IPS DF 6.9 (cell line): ENCODE measurements at places on chromosomes 2 and 18.

DNA sequence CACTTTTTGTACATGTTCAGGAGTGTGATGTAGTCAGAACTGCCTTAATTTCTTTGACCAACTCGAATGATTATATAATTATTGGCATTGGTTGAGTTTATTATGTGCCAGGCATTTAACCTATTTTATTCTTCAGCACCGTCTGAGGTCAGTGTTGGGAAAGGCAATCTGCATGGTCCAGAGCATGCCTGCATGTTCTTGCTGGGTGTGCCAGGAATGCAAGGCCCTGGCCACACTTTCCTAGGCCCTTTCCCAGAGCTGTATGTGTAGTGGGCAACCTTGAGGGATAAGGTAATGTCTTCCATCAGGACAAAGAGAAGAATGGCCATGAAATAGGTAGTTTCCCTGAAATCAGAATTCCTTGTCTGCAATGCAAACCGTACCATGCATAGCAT is 9.7 kb upstream of the SNRNP200 start:
- no peak for DNase-seq

DNA sequence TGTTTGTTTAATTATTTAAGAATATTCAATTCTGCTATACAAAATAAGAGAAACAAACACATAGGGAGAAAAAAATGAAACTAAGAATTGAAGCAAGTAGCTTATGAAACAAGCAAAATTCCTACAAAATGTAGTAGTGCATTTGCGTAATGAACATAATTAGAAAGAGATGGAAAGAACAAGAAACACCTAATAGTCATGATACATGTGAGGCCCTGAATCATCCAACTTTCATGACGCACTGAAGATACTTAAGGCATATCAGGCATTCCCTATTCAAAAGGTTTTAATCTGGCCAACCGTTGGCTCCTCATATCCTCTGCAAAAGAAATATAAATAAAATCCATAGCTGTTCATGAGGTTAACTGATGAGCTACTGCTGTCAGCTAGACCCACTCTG is 14.5 kb upstream of the NAB1 start:
- DNase-seq: no peak

DNA sequence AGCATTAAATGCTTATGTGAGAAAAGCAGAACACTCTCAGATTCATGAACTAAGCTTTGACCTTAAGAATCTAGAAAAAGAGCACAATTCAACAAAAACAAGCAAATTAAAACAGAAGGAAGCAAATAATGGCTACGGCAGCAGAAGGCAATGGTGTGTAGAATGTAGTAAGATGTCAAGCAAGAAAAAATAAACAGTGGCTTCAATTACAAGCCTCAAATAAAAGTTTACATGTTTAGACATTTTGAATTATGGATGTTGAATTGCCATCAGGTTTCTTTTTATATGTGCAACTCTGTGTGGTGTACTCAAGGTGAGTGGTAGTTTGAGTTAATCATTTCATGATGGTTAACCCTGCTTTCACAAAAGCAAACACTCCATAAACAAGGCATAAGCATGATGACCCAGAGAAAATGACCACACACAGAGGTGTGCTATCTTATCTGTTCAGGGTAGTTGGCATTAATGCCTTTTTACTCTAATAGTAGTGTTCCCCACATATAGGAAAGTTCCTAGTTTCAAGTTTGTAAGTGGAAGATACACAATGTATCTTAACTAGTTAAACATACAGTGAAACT is 207.1 kb downstream of the FIGN start:
- DNase-seq: no peak

- DNase-seq: no peak
Measured at GRCh38 chr2:219968685-219969345, 341.4 kb downstream of the SLC4A3 start.

GRCh38 chr2:64879745-64880144 is 109.5 kb upstream of the SLC1A4 start:
- DNase-seq: no peak

DNA sequence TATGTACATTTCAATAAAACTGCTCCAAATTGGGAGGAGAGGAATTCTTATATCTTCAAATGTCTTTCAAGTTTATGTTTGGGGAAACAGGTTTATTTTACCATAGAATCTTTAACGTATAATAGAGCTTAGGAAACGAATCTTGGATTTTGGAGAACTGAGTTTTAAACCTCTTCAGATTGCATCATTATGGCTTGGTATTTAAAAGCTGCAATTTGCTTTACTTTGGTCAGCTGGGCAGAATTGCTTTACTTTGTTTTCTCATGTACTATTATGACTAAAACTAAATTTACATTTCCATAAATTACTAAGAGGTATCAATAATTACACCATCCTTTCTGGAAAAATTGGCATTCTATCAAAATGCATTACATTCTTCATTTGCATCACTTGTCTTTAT is 54.6 kb downstream of the BAZ2B start:
- no peak for DNase-seq

DNA sequence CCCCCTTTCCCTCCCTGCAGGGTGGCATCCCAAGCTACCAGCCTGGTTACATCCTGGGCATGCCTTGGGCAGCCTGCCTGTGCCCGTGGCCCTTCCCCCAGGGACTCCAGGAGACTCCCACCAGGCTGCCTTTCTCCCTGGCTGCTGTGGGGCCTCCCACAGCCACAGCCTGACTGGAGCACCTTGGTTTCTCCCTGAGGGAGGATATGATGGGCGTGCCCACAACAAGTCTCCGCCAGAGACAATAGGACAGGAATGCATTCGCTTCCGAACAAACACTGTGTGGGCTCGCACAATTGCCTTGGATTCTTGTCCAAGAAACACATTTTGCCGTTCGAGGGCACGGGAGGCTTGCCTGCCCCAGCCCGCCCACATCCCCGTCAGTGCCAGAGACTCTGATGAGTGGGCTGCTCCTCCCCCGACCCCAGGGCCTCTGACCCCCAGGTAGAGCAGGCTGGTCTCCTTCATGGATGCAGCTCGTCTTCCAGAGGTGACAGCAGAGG is 102.1 kb downstream of the SMAD7 start:
- DNase-seq: no peak

GRCh38 chr18:79936641-79937040 is 14.8 kb downstream of the SLC66A2 start:
- no peak for DNase-seq

GRCh38 chr2:176710657-176711186 is 441.5 kb downstream of the MTX2 start:
- no peak for DNase-seq

DNA sequence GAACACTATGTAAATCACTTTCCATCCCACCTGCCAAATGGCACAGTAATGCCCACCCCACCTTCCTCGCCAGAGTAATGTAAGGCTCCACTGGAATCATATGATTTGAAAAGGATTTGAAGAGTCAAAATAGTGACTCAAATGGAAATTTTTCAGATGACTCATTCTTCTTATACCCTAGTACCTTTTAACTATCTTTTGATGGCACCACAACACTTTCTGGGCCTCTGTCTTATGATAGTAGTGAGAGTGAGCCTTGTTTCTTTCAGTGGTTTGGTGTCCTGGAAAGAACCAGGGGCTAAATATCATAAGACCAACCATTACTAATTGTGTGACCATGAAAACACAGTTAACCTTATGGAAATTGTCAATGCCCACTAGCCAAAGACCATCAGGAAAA is 235.4 kb upstream of the SLC14A2 start:
- no peak for DNase-seq

GRCh38 chr2:19829672-19830071 is 72.1 kb downstream of the TTC32 start:
- no peak for DNase-seq

DNA sequence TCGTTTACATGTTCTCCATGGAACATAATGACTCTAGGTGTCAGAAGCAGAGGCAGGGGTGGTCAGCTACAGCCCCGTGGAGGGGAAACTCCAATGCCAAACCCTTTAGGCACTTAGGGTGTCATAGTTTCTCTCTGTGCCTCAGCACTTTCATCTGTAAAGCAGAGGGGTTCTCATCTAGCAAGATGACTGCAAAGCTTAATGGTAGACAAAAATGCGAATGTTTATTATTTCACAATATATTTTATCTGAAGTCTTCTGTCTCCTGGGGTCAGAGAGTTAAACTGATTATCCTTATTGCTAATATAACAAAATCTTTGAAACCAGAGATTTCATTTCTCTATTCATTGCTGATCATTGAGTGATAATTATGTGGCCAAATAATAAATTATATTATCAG is 522.5 kb downstream of the TSN start:
- DNase-seq: no peak

GRCh38 chr2:30780776-30781330 is 26.4 kb downstream of the CAPN13 start:
- DNase-seq: no peak

- DNase-seq: no peak
Measured at GRCh38 chr2:224957540-224958461, 84.5 kb downstream of the DOCK10 start.

DNA sequence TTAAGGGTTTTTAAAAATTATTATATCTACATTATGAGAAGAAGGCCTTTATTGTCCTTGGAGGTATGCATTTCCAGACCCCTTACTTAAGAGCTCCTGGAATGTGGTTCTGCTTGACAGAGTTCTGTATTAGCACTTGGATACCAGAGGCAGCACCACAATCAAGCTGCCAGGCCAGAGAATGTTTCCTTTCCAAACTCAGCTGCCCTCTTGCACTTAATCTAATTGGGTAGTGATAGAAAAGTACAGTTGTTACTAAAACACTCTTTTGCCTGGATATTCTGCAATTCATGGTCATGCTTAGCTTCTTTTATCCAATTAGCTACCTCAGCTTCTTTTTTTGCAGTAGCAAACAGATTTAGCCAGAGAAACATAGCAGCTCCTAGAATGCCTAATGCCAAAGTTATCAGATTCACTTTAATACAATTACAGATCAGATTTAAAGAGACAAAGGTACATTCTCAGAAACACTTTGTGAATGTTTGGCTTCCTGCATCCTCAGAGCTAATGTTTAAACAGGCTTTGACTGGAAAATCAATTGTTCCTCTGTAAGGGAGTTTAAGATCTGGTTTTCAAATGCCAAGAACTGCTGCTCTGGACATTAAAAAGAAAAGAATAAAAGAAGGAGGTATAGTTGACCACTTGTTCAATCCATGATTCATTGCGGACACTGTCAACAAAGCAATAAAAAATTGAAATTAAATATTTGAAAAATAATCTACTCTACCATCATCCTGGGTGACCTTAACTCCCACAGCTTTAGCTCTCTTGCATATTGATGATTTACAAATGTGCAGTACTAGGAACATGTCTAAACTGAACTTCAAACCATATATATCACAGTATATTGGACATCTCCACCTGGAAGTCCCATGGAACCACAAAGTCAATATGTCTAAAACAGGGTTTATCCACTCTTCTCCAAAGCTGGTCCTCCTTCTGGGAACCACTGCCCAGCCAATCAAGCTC is 12.8 kb downstream of the NOSTRIN start:
- no peak for DNase-seq

DNA sequence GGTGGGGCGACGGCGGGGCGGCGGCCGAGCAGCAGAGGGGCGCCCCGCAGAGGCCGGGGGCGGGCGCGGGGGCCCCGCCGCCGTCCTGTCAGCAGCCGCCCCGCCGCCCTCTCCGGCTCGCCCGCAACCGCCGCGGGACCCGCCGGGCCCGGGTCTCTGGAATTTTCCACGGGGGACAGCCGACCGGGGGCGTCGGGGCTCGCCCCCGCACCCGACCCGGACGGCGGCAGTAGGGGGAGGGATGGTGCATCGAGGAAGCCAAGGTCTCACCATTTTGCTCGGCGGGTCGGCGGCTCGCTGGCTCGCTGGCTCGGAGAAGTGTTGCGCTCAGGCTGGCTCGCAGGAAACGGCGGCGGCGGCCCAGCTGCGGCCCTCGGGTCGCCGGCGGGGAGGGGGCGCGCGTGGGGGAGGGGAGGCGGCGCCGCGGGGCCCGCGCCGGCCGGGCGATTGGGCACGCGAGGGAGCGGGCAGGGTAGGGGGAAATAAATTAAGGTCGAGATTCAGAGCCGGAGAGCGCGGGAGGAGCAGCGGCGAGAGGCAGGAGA is 405 bp downstream of the PPP3R1 start:
- DNase-seq: no peak

DNA sequence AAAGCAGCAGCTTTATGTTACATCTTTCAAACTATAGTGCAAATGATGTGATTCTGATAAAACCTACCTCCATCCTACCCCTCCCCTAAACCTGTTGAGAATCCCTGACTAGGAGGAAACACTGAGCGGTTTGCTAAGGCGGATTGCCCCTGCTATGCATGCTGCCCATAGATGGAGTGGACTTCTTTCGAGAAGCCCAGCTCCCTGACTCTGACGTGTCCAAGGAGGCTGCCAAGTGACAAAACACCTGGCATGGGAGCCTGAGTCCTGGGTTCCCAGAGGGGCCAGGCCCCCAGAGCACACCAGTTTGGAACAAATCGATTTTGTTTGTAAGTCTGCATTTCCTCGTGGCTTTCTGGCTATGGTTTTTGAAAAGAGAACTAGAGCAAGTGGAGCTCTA is 1.4 kb upstream of the UXS1 start:
- DNase-seq: no peak

- no peak for DNase-seq
Measured at GRCh38 chr18:25300492-25300891, 51.5 kb downstream of the ZNF521 start.

DNA sequence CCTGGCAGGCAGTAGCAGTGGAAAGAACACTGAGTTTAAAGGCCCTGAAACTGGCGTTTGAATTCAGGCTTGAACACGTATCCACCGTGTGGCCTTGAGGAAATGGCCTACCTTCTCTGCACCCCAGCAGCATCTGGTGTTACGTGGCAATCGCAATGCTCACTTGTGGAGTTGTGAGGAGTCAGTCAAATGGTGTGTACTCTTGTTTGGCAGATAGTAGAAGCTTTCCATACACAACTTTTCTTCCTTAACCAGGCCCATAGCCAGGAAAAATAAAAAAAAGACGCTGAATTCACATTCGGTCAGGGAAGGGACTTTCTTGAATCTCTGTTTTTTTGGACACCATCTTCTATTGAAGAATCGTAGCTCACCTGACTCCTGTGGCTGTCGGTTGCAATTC is 1101.5 kb upstream of the KLHL29 start:
- DNase-seq: no peak

GRCh38 chr2:8855010-8855409 is 17.6 kb upstream of the KIDINS220 start:
- no peak for DNase-seq

- DNase-seq: no peak
Measured at GRCh38 chr2:112636605-112637288, 9.0 kb upstream of the SLC20A1 start.

- DNase-seq: no peak
Measured at GRCh38 chr2:110904116-110904778, 171.9 kb downstream of the ACOXL start.

DNA sequence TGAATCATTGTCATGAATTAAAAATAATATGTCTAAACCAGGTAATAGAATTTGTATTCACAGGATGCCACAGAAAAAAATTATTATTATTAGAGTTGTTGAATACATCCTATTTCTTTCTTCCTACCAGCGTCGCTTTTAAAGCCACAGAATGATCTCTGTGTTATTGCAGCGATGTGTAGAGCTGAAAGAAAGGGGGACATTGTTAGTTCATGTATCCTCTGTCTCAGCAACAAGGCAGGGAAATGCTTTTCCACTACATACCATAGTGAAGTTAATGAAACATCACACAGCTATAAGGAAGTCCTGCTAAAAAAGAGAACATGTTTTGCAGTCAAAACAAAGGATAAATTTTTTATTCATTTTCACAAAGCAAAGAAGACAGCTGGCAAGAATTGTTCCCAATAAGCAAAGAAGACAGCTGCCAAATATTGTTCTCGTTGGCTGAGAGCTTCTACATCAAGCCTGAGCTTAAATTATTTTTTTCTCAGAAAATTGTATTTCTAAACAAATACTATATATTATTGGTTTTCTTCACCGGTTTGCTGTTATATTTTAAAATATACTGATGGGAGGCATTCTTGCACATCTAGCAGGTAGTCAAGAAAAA is 1234.4 kb downstream of the SUCLG1 start:
- no peak for DNase-seq
